Vagina (tissue), 2 donors: ENCODE measurements at places on chromosomes 1 and 21. TPM values are rescaled to one million over a fixed set of nuclear protein-coding genes. Genes with fewer than 3 reads are reported as not detected.

DNA sequence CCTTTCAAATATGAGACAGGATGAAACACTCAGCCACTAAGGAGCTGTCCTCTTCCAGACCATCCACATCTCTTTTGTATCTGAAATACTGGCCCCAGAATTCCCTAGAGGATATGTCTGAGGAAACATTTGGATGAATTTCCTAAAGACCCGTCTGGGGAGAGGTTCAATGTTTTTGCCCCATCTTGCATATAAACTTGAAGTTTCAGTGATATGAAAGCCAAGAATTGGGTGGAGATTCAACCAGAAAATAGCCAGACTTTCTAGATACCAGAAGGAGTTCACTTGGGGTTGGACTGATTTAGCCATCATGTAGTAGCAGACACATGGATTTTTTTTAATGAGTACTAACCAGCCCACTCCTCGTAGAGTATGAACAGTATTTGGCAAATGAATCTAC lies 182.0 kb downstream of the PLPP3 start:
- DNase-seq = no peak

DNA sequence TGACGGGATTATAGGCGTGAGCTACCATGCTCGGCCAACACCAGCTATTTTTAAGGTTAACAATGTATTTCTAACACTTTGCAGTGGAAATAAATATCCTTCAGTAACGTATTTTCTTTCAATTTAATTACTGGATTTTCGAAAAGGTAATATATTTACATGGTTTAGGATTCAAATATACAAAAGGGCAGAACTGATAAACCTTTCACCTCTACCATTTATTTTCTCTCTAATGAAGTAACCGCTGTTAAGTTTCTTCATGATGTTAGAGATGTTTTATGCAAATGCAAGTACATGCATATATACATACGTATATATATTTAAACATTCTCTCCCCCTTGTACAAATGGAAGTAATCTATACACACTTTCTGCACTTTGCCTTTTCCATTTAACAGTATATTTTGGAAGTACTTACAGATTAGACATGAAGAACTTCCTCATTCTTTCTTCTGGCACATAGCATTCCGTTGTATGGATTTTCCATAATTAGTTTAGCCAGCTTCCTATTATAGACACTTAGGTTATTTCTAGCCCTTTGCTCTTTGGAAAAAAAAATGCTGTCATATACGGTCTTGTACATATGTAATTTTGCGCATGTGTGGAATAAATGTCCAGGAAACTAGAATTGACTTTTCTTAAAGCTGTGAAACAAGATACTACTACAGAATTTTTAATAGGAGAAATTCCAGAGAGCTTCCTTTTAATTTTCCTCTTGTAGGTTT lies 14.9 kb upstream of the HJV start:
- DNase-seq = no peak

DNA sequence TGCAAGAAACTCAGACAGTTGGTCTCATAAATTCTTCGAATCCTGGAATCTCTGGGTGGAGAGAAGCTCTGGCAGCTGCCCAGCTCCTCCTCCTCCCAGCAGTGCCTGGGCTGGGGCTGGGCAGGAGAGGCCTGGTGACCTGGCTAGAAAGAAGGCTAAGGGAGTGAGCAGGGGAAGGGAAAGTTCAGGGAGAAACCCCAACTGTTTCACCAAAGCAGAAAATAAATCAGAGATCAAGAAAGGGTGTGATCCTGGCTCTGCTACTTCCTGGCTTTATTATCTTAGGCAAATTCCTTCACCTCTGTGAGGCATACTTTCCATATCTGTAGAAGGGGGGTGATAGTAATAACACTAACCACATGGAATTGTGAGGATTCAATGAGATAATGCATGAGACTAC lies 8.8 kb upstream of the COL16A1 start:
- DNase-seq = no peak

GRCh38 chr21:18147678-18148077 lies 97.0 kb upstream of the CHODL start:
- DNase-seq = no peak

- no peak for DNase-seq
These were observed 997.3 kb downstream of the AMY1C start for GRCh38 chr1:104746994-104747393.

- no peak for DNase-seq
These were observed 624.4 kb upstream of the PLXNA2 start for GRCh38 chr1:208868554-208868953.

DNA sequence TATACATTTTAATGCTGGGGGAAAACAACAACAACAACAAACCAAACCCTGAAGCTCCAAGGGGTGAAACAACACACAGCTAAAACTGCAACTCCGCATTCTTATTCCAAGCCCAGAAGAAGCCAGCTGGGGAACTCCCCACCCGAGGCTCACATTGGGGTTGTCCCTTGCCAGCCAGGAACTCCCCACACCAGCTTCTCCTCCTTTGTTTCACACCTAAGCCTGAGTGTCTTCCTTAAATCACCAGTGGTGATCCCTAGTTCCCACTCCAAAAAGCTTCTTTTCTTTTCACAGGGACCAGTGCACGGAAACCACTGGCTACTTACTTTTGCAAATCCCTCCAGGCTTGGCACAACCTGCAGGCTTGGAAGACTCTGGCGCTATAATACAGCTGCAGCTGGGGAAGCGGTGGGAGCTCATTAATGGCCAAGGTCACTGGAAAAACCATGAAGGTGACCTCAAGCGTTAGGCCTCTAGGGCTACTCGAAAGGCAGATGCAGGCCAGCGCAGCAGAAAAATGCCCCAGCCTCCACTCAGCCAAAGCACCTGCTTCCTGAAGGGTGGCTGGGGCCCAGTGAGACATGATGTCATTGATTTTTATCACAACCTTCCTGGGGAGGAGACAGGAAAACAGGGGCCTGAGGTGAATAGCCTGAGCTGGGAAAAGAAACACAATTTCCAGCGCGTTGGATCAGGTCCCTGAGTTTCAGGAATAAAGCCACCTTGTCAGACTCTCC lies 40.1 kb downstream of the TLR5 start:
- no peak for DNase-seq

The AADACL4 gene
- total RNA-seq = not detected

The AMY1C gene
- total RNA-seq = not detected

DNA sequence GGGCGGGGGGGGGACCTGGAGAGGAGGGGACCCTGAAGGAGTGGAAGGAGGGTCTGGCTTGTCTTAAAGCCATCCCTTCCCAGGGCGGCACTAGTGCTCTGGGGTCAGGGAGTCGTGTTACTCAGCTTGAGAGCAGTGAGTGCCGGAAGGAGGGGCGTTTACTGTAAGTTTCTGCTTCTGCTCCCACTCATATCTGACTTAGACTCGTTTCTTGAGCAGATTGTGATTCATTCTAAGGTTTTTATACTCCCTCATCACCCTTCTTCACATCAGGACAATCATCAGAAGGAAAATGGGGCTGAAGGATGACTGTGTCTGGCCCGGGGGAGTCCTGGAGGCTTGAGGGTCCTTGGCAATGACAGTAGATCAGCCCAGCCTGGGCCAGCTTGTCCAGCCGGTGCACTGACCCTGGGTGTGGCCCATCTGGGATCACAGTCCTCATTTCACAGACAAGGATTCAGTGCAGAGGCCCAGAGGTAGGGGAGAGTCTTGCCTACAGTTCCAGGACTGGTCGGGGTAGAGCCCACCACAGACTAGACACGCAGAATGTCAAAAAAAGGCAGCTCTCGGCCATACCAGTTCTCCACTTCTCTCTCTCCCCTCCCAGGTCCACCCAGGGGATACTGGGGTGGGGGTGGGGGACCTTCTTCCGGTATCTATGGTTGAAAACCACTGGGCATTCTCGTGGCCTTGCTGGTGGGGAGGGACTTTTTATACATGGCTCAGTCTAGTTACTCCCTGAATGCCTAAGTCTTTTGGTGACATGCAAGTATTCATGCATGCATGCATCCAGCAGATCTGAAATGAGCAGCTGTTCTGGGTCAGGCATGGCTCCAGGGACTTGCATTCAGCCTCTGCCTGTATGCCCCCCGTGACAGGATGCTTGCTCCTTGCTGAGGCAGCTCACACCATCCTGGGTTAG lies 5.1 kb downstream of the TNFRSF8 start:
- no peak for DNase-seq

The HUNK gene
- total RNA-seq = 0.74 TPM

DNA sequence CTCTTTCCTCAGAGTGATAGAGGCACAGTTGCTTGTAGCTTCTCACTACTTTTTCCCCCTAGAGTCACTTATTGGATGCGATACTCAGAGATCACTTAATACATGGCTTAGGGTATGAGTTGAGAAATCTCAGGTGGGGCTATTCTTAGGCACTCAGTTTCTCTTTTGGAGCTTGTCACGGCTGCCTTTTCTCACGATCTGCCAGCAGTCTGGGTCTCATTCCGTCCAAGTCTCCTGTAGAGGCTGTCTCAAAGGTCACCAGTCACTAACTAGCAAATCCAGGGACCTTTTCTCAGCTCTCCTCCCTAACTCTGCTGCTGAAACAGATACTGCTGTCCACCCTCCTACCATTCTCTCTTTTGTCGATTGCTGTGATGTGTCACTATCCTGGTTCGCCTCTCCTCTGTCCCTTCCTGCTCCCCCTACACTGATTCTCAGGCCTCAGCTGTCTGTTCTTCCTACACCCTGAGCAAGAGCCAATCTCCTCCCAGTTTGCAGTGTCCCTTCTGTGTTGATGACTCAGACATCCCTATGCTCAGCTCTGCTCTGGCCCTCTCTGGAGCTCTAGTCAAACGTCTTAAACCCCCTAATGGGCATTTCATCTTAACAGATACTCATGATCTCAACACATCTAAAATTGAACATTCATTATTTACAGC lies 12.4 kb downstream of the ATP1A2 start:
- no peak for DNase-seq

The TRIM67 gene
- total RNA-seq = not detected

- DNase-seq = no peak
These were observed 212.0 kb downstream of the PRDM2 start for GRCh38 chr1:13911697-13912619.

- DNase-seq = no peak
These were observed 165.4 kb upstream of the NBPF11 start for GRCh38 chr1:148317288-148317985.

The SETSIP gene
- total RNA-seq = not detected

The SH2D2A gene
- total RNA-seq = 4.9 TPM

The RUNX3 gene
- total RNA-seq = 4.2 TPM

The SLC9C2 gene
- not detected for total RNA-seq

The TP53BP2 gene
- 31.9 TPM for total RNA-seq

The OPRD1 gene
- 2.2 TPM for total RNA-seq

- DNase-seq = no peak
These were observed 19.9 kb downstream of the LGR6 start for GRCh38 chr1:202213361-202214088.

GRCh38 chr1:82799261-82799660 lies 998.5 kb downstream of the ADGRL2 start:
- DNase-seq = no peak

DNA sequence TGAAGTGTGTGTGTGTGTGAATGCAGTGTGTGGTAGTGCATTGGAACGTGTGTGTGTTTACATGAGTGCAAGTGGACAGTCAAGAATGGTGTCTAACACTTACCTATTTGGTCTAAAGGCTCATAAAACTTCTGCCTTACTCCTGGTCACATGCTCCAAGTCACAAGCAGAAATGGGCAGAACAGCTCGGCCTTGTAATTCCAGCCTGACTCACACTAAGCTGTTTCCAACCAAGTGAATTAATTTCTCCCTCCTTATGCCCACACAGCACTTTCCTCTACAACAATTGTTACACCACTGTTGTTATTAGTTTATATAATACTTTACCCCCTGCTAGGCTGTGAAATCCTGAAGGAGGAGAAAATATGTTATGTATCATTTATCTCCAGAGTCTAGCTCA lies 43.8 kb downstream of the DDR2 start:
- no peak for DNase-seq

DNA sequence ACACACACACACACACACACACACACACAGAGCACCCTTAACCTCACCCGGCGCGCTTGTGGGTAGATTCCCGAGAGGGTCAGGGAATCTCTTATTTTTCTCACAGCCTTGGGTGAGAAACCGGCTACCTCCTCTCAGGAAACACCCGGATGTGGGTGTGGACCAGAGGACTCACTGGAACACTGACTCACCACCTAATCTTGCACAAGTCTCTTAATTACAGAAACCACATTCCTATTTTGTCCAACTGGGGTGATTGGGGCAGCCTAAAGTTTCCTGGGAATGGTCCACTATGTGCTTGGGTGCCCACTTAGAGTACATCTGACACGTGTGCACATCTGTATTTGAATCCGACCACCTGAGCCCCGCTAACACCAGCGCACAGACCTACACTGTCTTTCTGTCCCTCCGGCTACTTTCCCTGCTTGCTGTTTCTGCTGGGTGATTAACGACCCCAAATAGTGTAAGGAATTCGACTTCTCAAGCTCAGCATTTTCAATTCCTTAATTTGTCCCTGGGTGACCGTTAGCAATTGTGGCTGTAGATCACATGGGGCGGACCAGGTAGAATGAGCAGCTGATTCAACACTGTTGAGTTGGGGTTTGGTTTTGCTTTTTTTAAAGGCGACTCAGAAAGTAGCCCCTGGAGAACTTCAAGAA lies 14.0 kb upstream of the TBX15 start:
- DNase-seq = peak; percentile 34

DNA sequence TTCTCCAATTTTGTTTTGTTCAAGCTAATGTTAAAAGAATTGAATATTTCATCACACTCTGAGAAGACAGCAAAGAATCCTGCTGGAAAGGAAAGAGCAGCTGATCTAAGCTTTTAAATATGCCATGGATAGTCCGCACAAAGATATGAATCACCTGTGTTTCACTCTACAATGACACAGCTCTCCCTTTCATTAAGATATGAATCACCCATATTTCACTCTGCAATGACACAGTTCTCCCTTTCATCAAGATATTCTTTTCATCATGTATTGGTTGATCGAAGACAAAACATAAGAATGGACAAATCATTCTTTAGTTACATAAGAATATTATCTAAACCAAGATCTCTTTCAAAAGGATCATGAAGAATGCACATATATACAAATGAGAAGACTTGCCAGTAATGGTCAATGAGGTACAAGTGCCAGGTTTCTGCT lies 367.3 kb downstream of the SMYD3 start:
- DNase-seq = no peak

DNA sequence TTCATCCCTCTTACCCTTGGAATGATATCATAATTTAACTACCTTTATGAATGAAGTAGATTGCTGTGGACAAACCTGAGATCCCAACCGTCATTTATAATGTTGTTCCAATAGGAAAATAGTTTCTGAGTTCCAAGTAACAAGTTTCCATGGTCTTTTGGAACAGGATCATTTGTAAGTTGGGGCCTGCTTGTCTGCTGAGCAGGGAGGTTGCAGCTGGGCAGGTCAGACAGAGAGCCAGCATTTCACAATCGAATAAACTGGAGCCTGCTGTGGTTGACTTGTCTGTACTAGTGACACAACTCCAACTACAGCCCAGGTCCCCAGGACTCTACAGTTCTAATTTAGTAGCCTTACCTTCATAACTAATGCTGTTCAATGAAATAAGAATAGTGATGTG lies 18.6 kb upstream of the RALGPS2 start:
- no peak for DNase-seq

The DIO1 gene
- not detected for total RNA-seq
